Activated T-helper 1 cell treated with anti-CD3 and anti-CD28 coated beads, Interleukin-2, amount 50 U/mL, for 16 hours (primary cell): ENCODE measurements at places on chromosomes 12 and 14.

DNA sequence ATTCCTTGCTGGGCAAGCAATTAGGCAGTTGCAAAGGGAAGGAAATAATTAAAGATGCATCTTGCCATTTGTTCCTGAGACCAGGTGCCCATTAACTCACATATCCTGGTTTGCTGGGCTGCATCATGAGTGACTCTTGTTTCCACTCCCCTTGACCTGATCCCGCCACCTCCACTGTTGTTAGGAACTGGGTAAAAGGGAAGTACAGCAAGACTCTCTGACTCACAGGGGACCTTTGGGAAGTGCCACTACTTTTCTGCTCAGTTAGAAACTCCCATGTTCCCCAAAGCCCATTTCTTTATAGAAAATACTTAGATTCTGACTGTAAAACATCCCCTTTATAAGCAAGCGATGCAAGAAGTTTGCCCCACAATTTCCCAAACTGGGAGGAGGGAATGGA is 186.0 kb upstream of the BCL2L14 start:
- no peak for DNase-seq

DNA sequence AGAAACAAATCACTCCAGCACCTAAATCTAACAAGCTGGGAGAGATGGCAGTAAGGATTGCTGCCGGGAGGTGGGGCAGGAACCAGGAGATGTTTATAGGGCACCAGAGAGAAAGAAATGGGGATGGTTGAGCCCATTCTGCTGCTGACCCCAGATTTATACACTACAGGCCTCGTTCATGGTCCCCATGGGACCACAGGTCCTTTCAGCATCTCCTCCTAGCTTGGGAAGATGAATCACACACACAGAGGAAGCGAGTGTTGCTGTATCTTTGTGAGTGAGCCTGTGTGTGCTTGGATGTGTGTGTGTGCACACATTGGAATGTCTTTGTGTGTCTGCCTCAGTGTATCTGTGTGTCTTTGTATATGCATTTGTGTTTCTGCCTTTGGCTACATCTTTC is 49.7 kb upstream of the FICD start:
- DNase-seq: no peak

DNA sequence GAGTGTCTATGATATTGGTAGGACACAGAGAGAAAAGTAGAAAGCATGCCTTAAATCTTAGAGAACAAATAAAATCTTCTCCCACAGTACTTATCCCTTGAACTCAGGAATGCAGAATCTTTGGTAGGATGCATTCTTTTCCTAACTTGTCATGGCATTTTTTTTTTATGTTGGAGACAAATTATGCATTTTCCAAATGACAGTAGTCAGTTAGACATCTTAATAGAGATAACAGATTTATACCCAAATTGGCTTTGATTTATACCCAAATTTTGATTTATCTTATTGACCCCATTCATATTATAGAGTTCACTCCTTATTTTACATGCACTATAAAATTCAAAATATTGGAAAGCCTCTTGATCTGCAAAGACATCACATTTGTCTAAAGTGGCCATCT is 132.9 kb downstream of the CNTN1 start:
- no peak for DNase-seq

- peak; percentile 33 for DNase-seq
Observed at GRCh38 chr14:77033622-77034589, 5.4 kb upstream of the IRF2BPL start.

GRCh38 chr12:64064706-64065105 is 157.4 kb downstream of the KICS2 start:
- no peak for DNase-seq

DNA sequence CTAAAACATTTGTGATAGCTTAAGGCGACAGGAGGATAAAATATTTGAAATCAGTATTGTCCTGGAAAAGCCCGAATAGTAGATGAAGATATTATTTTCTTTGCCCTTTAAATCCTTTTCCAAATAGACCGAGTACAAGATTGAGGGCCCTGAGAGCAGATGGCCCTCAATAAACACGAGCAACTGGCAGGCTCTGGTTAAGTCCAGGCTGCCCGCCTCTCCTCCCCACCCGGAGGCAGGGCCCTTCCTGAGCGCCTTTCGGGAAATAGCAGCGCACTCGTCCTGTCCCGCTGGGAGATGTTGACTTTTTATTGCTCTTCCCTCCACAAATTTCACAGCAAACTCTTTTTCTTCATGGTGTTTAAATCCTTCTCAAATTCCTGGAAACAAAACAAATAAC is 50.8 kb upstream of the MAX start:
- no peak for DNase-seq
